ENCODE measurements at places on chromosomes 11 and 22.

DNA sequence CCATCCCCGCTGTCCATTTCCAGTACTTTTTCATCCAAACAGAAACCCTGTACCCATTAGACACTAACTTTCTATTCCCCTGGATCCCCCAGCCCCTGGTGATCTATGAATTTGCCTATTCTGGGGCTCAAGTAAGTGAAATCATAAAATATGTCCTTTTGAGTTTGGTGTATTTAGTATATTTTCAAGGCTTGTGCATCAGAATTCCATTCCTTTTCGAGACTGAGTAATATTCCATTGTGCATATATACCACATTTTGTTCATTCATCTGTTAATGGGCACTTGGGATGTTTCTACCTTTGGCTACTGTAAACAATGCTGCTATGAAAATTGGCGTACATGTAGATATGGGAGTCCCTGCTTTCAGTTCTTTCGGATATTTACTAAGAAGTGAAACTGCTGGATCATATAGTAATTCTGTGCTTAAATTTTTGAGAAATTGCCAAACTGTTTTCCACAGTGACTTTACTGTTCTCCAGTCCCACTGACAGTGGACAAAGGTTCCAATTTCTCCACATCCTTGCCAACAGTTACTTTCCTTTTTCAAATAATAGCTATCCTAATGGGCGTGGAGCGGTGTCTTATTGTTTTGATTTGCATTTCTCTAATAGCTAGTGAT is 16.1 kb downstream of the APLP2 start:
- peaks cover 24% of the 10 kb centered on the region for H3K4me1 ChIP-seq
- no peak overlapping the region for H3K27ac ChIP-seq
- no peak overlapping the region for H3K4me3 ChIP-seq

DNA sequence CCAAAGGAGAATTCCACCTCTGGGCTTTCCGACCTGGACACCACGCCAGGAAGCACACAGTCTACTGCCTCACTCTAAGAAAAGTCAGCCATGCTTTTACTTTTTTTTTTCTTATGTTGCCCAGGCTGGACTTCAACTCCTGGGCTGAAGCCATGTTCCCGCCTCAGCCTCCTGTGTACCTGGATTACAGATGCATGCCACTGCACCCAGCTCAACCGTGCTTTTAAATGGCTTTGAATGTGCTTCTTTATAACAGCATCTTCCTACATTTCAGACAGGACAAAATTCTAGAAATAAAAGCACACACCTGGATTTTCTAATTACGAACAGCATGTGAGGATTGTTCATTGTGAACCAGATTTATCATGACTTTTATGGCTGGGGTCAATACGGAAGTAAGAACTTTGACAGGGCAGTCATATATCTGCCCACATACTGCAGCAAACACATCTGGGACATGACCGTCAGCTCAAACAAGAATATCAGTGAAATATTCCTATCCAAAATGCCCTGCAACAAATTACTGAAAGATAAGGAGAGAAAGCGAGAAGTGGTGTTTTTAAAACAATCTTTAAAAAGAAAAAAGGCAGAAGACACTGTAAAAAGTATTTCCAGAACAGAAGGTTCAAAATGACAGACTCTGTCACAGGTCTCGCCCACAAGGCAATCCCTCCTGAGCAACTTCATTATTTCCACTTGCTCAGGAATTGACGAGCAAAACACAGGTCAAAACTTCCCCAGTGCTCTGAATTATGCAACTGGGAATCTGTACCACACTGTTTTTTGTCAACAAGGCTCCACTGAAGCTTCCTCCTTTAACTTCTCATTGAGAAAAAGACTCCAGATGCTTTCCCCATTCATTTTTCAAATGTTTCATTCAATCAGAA is 42.1 kb downstream of the PACSIN2 start:
- no peak overlapping the region for H3K27ac ChIP-seq
- H3K4me3 ChIP-seq: no peak overlapping the region
- no peaks in the 10 kb centered on the region for H3K27me3 ChIP-seq
- DNase-seq: no peak
- peaks cover 33% of the 10 kb centered on the region for H3K4me1 ChIP-seq

GRCh38 chr22:26835929-26836528 is 178.6 kb downstream of the MIAT start:
- H3K27me3 ChIP-seq: peaks cover 73% of the 10 kb centered on the region
- H3K4me3 ChIP-seq: no peak overlapping the region
- no peak overlapping the region for H3K27ac ChIP-seq
- H3K4me1 ChIP-seq: no peaks in the 10 kb centered on the region
- DNase-seq: peak; percentile 67

GRCh38 chr11:96189351-96189750 is 153.6 kb downstream of the MAML2 start:
- peaks cover 45% of the 10 kb centered on the region for H3K4me1 ChIP-seq
- H3K27me3 ChIP-seq: no peaks in the 10 kb centered on the region
- H3K4me3 ChIP-seq: no peak overlapping the region

DNA sequence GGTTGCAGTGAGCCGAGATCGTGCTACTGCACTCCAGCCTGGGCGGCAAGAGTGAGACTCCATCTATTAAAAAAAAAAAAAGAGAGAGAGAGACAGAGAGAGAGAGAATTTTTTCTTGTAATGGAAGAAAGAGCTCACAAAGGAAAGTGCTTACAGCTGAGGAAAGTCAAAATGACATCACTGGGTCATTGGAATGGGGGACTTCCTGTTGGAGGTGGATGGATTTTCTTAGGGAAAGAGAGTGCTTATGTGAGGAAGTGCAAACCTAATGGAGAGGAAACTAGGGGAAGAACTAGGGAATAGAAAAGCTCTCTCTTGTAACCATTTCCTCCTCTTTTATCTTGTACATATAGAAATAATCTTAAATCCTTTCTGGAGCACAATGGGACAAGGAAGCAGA is 6.3 kb upstream of the PIWIL4 start:
- peaks cover 7% of the 10 kb centered on the region for H3K4me1 ChIP-seq
- H3K27me3 ChIP-seq: no peaks in the 10 kb centered on the region
- H3K4me3 ChIP-seq: no peak overlapping the region

- peaks cover 37% of the 10 kb centered on the region for H3K4me1 ChIP-seq
- H3K27me3 ChIP-seq: no peaks in the 10 kb centered on the region
- peak overlapping the region; percentile 23 for H3K4me3 ChIP-seq
- peak overlapping the region; percentile 99 for H3K27ac ChIP-seq
- H3K36me3 ChIP-seq: peaks cover 28% of the 10 kb centered on the region
Measured at GRCh38 chr22:45552580-45553350, 50.1 kb downstream of the FBLN1 start.

DNA sequence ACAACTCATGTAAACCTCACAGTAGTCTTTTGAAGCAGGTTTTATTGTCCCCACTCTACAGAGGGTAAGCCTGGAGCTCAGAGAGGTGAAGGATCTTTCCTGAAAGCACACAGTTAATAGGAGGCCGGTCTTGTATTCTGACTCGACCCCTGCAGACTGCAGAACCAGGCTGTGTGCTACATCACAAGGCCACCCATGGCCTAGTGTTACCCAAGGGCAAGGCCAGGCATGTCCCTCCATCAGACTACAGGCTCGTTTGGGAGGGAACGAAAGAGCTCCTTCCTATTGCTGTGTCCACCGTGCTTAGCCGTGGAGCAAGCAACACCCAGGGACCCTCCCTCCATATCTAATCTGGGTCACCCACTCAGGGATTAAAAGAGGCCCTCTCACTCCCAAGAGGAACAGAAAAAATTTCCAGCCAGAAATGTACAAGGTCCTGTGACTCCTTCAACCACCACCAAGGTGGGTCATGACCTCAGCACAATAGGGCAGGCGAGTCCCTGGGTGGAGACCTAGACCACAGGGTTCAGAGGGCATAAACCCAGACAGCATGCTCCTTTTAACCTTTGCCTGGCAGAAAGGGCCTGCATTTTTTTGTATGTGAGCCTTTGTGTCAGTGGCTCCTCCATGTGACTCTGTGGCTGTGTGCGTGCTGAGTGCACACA is 6.3 kb upstream of the SMIM35 start:
- DNase-seq: peak; percentile 28
- H3K27me3 ChIP-seq: peaks cover 7% of the 10 kb centered on the region
- no peak overlapping the region for H3K4me3 ChIP-seq
- H3K36me3 ChIP-seq: no peaks in the 10 kb centered on the region

- H3K4me3 ChIP-seq: no peak overlapping the region
- no peaks in the 10 kb centered on the region for H3K4me1 ChIP-seq
- H3K27me3 ChIP-seq: no peaks in the 10 kb centered on the region
Measured at GRCh38 chr22:49236541-49237075, 591.1 kb downstream of the BRD1 start.

GRCh38 chr11:68351450-68352275 is 39.3 kb downstream of the LRP5 start:
- H3K27me3 ChIP-seq: no peaks in the 10 kb centered on the region
- peaks cover 11% of the 10 kb centered on the region for H3K36me3 ChIP-seq
- H3K4me3 ChIP-seq: no peak overlapping the region
- no peak overlapping the region for H3K27ac ChIP-seq
- no peak for DNase-seq

DNA sequence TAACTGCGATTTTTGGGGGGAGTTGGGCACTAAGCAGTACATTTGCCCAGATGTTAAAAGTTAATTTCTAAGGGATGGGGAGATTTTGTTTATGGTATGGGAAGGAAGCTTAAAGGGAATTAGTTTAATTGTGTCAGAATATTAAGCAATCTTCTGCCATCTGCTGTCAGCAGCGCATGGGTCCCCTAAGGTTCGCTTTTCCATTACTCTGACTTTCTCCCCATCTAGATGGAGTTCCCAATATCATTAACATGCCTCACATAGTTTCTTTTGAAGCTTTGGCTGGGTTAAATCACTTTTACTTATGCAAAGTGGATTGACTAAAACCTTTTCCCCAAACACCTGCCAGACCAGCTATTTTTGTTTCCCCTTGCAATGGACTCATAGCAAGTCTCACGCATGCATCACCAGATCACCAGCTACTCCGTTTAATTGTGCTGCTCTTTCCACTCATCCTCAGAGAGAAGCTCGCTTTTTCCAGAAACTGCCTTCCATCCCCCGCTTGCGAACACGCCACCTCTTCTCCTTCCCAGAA is 172.7 kb downstream of the FAT3 start:
- H3K4me3 ChIP-seq: no peak overlapping the region
- no peaks in the 10 kb centered on the region for H3K27me3 ChIP-seq
- no peaks in the 10 kb centered on the region for H3K36me3 ChIP-seq
- DNase-seq: no peak
- H3K4me1 ChIP-seq: no peaks in the 10 kb centered on the region

- H3K27ac ChIP-seq: peak overlapping the region; percentile 80
- peaks cover 37% of the 10 kb centered on the region for H3K36me3 ChIP-seq
- peak overlapping the region; percentile 90 for H3K4me3 ChIP-seq
- peaks cover 17% of the 10 kb centered on the region for H3K4me1 ChIP-seq
- DNase-seq: peak; percentile 56
Measured at GRCh38 chr11:62611705-62612365, 740 bp downstream of the EML3 start.

DNA sequence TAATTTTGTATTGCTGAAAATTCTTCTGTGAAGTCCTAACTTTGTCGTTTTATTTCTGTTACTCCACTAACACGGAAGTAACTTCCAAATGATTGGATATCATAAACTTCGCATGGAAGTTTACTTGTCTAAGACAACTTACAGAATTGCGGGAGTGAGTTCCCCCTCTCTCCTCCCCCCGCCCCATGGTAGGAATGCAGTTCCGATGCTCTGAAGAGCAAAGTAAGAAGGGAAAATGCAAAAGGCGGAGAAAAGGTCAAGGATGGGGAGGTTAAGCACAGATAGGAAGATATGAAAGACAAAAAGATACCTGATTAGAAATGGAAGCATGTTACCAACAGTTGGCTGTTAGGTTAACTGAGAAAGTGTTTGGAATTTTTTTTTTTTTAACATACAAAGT is 1.3 kb downstream of the EIF3M start:
- peak overlapping the region; percentile 96 for H3K4me3 ChIP-seq
- peaks cover 39% of the 10 kb centered on the region for H3K36me3 ChIP-seq
- no peaks in the 10 kb centered on the region for H3K27me3 ChIP-seq
- DNase-seq: peak; percentile 14
- peaks cover 18% of the 10 kb centered on the region for H3K4me1 ChIP-seq

- H3K27ac ChIP-seq: no peak overlapping the region
- peaks cover 57% of the 10 kb centered on the region for H3K27me3 ChIP-seq
- no peak for DNase-seq
- no peaks in the 10 kb centered on the region for H3K36me3 ChIP-seq
- H3K4me3 ChIP-seq: no peak overlapping the region
Measured at GRCh38 chr11:115407496-115407895, 96.7 kb downstream of the CADM1 start.

GRCh38 chr11:63666874-63667273 is 4.3 kb downstream of the ATL3 start:
- peaks cover 25% of the 10 kb centered on the region for H3K4me1 ChIP-seq
- no peaks in the 10 kb centered on the region for H3K27me3 ChIP-seq
- peak overlapping the region; percentile 79 for H3K27ac ChIP-seq

GRCh38 chr22:50206599-50206998 is 5.8 kb downstream of the SELENOO start:
- peaks cover 72% of the 10 kb centered on the region for H3K36me3 ChIP-seq
- DNase-seq: no peak
- no peaks in the 10 kb centered on the region for H3K27me3 ChIP-seq
- peaks cover 6% of the 10 kb centered on the region for H3K4me1 ChIP-seq
- H3K4me3 ChIP-seq: no peak overlapping the region

DNA sequence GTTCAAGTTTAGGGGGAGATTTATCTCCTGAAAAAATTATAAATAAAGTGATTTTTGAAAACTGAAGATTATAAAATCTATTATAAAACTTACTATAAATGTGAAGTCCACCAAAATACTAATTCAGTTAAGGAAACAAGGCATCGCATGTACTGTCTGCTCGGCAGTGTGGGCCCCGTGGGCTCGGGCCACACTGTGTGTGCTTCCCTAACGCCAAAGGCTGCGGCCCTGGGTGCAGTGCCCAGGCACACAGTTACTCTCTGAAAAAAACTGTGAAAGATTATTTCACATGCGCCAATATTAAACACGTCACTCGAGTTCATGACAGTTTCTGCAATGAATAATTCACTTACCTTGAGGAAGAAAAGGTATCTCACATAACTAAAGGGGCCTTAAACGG is 39.8 kb downstream of the BRD1 start:
- H3K27ac ChIP-seq: peak overlapping the region; percentile 31
- no peak for DNase-seq
- H3K27me3 ChIP-seq: no peaks in the 10 kb centered on the region
- H3K4me1 ChIP-seq: peaks cover 11% of the 10 kb centered on the region
- H3K36me3 ChIP-seq: peaks cover 77% of the 10 kb centered on the region
- H3K4me3 ChIP-seq: no peak overlapping the region

GRCh38 chr11:10541561-10541930 is 559 bp upstream of the RNF141 start:
- peaks cover 11% of the 10 kb centered on the region for H3K4me1 ChIP-seq
- peaks cover 4% of the 10 kb centered on the region for H3K36me3 ChIP-seq
- H3K27ac ChIP-seq: peak overlapping the region; percentile 94
- H3K27me3 ChIP-seq: no peaks in the 10 kb centered on the region
- peak; percentile 0 for DNase-seq

GRCh38 chr11:63829823-63830489 is 9.0 kb upstream of the MARK2 start:
- H3K4me1 ChIP-seq: no peaks in the 10 kb centered on the region
- no peak overlapping the region for H3K27ac ChIP-seq

Measured in MCF 10A (cell line).